ENCODE measurements at places on chromosomes 1 and 21. TPM values are rescaled to one million over a fixed set of nuclear protein-coding genes. Genes with fewer than 3 reads are reported as not detected.

DNA sequence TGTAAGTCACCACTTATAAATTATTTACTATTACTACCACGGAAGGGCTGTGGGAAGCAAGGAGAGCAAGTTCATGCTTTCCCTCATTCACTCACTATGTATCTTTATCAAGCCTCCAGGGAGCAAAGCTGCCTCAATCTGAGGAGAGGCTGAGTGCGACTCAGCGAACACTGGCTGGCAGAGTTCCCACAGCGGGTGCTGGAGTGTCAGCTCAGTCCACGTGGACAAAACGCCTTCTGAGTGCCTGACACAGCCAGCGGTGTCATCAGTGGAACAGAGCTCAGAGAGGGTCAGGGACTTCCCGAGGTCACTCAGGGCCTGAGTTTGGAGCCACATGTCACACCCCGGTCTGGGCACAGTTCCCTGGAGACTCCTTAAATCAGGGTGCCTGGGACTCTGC, 16.9 kb downstream of the MATN1 start:
- peak; percentile 65 for DNase-seq

GRCh38 chr1:43772978-43773377, 65.6 kb downstream of the ST3GAL3 start:
- no peak for DNase-seq

ADAMTS5 gene
- total RNA-seq: 2.5 TPM

DNA sequence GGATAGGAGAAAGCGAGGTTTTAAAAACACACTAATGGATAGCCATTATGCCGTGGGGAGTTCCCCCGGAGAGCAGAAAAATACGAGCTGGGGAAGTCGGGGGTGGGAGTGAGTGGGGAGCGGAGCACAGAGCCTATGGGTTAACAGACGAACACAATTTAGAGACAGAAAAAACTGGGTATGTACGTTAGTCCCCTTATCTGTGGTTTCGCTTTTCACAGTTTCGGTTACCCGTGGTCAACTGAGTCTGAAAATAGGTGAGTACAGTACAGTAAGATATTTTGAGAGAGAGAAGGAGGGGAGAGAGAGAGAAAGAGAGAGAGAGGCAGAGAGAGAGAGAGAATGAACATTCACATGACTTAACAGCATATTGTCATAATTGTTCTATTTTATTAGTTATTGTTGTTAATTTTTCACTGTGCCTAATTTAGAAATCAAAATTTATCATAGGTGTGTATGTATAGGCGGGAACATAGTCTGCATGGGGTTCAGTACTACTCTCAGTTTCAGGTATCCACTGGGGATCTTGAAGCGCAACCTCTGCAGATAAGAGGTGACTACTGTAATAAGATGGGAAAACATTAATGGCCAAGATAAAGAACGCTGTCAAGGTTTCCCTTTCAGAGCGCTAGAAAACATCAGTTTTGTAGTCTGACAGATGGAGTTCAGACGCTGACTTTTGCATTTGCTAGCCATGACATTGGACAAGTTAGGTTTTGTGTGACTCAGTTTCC, 125.6 kb upstream of the LMO4 start:
- DNase-seq: no peak

PEAR1 gene
- 4.3 TPM for total RNA-seq

DNA sequence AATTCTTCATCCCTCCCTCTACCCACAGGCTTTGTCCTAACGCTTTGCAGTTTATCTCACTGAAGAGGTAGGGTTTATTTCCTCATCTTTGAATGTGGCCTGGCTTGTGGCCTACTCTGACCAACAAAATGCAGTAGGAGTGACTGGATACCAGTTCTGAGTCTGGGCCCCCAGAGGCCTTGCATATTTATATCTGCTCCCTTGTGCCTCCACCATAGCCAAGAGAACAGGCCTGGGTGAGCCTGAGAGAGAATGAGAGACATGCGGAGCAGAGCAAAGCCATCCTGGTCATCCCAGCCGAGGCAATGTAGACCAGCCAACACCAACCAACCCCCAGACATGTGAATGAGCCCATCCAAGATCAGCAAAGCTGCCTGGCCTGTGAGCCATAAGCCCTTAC, 30.3 kb downstream of the SMIM12 start:
- DNase-seq: no peak

- DNase-seq: no peak
Measured at GRCh38 chr1:78759881-78760280, 110.2 kb downstream of the IFI44 start.

DNA sequence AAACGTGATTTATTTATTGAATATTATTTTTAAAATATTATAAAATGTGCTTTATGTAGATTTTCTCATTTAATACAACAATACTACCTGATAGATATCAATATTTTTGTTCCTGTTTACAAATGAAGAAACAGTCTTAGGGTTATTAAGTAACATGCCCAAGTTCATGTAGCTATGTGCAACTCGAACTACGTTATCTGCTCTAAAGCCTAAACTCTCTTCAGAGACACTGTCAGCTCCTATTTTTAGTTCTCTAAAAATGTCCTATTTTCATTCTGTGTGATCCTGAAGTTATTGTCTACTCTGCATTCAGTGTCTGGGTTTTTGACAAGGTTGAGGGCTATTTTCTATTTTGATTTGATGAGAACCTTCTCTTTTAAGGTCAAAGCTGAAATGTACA, 550.1 kb upstream of the B3GALT2 start:
- no peak for DNase-seq

GRCh38 chr21:32320726-32321125, 22.1 kb downstream of the MRAP start:
- DNase-seq: no peak

DNA sequence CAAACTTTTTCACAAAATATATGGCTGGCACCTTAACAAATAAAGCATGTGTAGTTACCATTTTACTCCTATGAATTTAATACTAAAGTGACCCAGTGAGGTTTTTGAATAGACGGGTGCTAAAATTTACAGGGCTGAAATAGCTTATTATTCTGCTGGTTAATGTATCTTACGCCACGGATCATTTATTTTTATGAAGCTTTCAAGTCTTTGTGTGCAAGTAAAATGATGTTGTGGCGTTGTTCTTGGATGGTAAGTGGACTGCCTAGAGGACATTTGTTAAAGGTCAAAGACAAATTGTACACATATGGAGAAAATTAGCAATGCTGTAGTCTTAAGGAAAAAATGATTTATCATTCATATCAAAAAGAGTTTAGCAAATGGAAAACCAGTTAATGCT, 22.8 kb downstream of the INSL5 start:
- DNase-seq: no peak

DNA sequence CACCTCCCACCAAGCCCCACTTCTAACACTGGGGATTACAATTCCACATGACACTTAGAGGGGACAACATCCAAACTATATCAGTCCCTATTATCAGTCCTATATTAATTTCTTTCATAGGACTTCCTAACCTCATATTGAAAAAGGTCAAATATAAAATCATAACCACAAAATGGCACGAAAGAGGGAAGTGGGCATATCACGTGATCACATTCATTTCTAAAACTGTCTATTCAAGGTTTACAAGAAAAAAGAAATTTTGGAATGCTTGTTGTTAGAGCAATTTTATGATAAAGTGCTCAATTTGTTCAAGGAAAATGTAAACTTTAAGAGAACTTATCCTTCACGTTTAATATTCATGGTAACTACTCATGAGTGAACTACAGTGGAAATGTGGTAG, 13.2 kb upstream of the CDC7 start:
- no peak for DNase-seq

DNA sequence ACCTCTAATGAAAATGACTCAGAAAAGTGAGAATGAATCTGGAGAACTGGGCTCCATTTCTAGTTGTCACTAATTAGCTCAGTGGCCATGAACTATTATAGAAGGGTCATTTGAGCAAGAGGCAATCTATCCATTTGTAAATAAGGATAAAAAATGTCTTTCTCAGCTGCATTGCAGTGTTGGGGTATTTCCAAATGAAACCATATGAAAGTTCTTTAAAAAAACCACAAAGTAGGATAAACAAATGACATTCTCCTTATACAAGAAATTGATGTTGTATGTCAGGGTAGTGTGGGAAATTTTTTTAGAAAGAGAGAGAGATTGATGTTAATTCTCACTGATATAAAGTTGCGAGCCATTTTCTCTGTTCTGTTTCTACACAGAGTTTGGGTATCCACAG, 26.0 kb downstream of the FMO3 start:
- no peak for DNase-seq

DNA sequence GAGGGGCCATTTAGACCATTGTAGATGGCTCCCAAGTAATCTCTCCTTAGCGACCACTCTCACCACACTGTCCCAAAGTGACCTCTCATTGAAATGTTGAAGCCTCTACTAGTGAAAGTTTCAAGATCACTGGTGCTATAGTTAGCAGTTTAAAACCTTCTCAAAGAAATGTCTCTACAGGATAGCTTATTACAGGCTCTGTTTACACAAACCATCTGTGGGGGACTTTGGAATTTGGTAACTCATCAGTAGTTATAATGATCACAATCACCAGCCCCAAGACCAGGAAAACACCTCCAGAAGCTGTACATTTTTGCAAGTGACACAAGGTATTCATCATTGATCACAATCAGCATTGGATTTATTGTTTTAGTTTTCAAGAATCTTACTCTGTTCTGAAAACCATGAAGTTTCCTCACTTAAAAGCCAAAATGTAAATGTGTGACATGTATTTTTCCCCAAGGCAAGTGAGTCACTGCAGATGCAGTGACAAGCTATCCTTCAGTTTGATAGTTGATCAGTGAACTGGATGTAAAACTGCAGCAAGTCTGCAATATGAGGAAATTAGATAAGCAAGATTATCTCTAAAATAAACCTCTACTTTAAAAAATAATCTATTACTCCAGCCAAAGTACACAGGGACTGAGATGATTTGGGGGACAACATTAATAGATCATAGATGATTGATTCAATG, 41.9 kb downstream of the C21orf91 start:
- no peak for DNase-seq

GRCh38 chr1:113648478-113648877, 110.8 kb downstream of the PHTF1 start:
- DNase-seq: no peak

- DNase-seq: no peak
Measured at GRCh38 chr1:245879091-245879490, 628.0 kb downstream of the SMYD3 start.

RSPH1 gene
- 0.29 TPM for total RNA-seq

S100B gene
- total RNA-seq: 2.0 TPM

GRCh38 chr1:12486401-12487005, 131.5 kb downstream of the DHRS3 start:
- DNase-seq: peak; percentile 77

- peak; percentile 64 for DNase-seq
Measured at GRCh38 chr1:101112051-101112780, 86.6 kb upstream of the DPH5 start.

- DNase-seq: no peak
Measured at GRCh38 chr21:20647607-20648006, 350.6 kb upstream of the NCAM2 start.

GRCh38 chr1:215263636-215264035, 181.1 kb downstream of the KCNK2 start:
- no peak for DNase-seq

DNA sequence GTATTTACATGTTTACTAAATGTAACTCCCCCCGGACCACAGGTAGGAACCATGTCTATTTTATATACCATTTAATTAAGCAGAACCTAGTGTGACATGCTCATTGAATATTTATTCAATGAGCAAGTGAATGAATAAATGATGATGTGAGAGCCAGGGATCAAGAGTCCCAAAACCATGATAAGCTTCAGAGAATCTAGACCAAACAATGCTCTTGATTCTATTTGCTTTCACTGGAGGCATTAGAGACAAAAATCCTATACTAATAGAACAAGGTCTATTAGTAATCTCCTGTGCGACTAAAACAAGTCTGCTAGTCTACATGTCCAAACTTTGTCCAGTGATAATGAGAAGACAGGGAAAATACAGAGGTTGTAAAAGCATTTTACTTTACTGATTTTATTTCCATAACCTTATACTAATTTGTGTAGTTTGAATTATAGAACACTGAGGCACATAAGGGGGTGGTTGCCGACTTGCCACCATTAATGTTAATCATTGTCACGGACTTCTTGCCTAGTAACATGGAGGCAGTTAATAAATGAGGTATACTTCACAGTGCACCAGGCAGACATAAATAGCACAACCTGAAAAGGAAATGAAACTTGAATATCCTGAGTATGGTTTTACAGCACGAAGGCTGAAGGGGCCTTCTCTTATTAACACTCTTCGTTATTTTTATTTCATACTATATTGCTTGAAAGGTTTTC, 69.8 kb downstream of the TBX15 start:
- no peak for DNase-seq

DNA sequence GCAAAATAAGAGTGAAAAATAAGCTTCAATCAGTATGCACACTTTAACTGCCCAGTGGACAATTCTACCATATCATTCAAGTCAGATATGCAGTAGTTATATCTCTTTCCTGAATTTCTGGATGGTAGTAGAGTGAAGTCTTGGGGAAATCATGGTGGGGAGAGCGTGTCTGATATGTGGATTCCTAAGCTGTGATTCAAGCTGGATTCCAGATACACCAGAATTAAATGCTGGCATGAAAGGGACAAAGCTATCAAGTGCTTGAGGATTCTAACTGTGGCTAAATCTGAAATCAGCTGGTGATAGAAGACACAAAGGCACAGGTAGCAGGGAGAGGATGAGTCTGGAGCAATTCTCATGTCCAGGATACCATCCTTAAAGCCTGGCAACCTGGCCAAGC, 323.5 kb downstream of the DUSP10 start:
- DNase-seq: no peak

TMEM79 gene
- 0.75 TPM for total RNA-seq

- DNase-seq: no peak
Measured at GRCh38 chr1:81512252-81513003, 288.3 kb upstream of the ADGRL2 start.

DNA sequence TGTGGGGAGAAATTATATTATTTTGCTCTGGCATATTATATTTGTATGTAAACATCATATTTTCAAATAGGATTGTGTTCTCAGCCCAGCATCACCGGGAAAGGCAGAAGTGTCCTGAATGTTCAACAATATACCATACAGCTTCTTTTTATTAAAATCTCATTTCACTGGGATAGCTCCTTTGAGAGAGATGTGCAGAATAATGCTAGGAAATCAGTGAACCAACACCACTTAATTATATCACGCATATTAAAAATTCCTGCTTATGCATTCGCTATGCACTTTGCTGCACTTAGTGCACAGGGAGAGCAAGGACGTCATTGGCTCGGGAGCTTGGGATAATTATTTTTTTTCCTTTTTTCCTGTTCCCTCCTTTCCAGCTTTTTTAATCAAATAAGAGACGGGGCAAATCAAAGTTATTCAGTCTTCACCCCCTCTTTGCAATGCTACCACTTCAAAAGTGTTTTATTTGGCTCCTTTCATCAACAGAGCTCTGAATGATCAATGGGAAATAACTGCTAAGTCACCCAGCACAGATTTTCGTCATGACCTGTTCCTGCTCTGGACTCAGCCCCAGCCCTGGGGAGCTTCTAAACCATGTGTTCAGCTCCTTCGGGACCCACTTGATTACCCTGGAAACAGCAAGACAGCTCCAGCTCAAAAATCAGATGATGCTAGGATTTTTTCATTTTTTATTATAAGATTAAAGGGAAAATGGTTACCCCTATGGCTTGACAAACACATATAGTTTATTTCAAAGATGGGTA, 165.5 kb upstream of the DUSP10 start:
- no peak for DNase-seq

All from psoas muscle (tissue), 8 donors.